Neural crest cell (in vitro differentiated cells): ENCODE measurements at places on chromosomes 6 and 20.

- no peak for DNase-seq
These were observed 63.2 kb downstream of the FGD2 start for GRCh38 chr6:37068356-37069270.

DNA sequence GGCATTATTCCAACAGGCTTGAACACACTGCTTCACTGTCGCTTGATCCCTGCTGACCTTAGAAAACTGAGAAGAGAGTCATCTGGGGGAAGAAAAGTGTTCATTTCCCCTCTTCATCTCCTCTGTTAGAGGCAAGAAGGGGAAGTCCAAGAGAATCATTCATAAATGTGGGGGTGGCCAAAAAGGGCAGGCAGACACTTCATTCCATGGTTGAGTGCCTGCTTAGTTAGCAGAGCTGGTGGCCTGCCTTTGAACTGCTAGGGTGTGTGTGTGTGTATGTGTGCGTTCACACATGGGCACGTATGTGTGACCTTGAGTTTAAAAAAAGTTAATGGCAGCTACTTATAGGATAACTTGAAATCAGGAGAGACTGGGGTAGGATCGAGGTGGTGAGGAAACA lies 39.4 kb upstream of the RFPL4B start:
- DNase-seq, result no peak

GRCh38 chr6:147906361-147906760 lies 397.9 kb downstream of the SAMD5 start:
- DNase-seq, result no peak

DNA sequence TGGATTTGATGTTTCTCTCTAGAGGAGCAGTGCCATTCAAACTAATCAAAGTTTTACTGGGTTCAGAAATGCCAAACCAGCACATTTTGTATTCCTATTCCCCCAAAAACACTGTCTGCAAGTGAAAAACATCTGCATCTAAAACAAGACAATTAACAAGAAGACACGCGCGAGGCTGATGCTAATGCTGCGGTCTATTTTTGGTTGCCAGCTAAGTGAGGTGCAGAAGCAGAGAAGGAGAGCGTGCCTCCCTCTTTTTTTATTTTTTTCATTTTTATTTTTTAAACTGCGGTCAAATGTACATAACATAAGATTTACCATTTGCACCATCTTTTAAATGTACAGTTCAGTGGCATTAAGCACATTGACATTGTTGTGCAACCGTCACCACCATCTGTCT lies 641.1 kb downstream of the DHX35 start:
- DNase-seq, result no peak

DNA sequence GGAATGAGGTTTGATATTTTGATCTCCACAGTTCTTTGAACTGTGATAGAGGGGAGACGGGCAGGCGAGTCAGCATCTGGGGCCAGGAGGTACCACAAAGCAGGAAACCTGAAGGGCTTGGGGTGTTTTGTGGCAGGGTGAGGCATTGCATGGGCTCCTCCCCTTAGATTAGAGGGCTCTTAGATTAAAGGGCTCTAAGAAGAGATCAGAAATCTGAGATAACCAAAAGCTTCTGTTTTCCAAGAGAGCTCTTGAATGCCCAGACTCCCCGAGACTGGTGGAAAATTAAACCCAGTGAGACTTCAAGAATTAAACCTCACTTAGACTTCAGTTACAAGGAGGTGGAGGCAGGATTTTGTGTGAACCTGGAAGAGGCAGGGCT lies 2.4 kb upstream of the GPX5 start:
- no peak for DNase-seq

- no peak for DNase-seq
These were observed 4.2 kb upstream of the IL22RA2 start for GRCh38 chr6:137177611-137178010.

GRCh38 chr6:35745509-35745908 lies 8.7 kb downstream of the ARMC12 start:
- no peak for DNase-seq

DNA sequence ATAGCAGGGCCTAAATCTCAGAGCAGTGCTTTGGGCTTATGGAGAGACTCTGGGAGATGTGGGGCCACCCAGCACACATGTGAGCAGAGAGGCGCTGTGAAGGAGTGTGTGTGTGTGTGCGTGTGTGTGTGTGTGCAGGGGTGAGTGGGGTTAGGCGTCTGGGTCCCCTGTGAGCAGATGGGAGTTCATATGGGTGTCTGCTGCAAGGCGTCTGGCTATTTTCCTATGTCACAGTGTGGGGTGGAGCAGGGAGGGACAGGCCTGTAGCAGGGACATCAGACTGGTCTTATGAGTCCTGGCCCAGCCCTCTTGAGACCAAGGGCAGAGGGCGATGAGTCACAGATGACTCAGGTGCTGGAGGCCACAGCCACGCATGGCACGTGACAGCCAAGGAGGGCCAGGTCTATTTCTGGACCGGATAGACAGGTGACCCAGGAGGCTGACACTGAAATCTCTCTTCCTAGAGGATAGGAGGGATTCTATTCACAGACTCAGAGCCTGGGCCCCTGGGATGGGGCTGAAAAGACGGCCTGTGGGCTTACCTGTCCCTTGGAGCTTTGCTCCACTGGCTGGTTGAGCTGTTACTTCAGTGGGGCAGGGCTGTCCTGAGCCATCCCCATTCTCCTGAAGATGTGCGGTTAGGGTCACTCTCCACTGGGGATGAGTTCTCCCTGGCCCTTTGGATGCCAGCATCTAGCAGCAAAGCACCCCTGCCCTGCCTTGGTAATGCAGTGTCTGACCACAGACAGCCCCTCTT lies 28.9 kb downstream of the VEGFA start:
- no peak for DNase-seq

GRCh38 chr20:44776980-44777379 lies 31.3 kb downstream of the KCNK15 start:
- DNase-seq, result peak; percentile 41

- no peak for DNase-seq
These were observed 8.0 kb upstream of the UBE2J1 start for GRCh38 chr6:89360415-89360999.

GRCh38 chr20:61960836-61961235 lies 104.8 kb downstream of the TAF4 start:
- no peak for DNase-seq

GRCh38 chr20:61723529-61724257 lies 342.0 kb downstream of the TAF4 start:
- no peak for DNase-seq

GRCh38 chr20:25195962-25196785 lies 662 bp downstream of the ENTPD6 start:
- DNase-seq, result peak; percentile 14

DNA sequence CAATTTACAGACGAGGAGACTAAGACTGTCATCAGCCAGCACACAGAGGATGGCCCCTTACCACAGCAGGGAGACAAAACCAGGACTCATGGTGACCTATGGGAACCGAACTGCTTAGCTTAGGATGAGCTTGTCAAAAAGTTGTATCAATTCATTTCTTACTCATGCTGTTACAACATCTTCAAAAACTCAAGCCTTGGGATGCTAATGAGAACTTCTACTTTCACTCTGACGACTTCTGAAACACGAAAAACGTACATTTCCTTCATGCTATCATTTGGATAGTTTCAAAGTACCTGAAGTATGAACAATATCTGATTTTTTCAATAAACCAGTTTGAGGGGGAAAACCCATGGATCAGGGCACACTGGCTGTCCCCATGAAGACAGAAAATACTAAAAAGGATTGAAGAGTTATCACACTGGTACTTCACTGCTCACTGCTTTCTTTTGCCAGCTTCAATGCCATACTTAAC lies 31.9 kb downstream of the HIVEP2 start:
- DNase-seq, result no peak

DNA sequence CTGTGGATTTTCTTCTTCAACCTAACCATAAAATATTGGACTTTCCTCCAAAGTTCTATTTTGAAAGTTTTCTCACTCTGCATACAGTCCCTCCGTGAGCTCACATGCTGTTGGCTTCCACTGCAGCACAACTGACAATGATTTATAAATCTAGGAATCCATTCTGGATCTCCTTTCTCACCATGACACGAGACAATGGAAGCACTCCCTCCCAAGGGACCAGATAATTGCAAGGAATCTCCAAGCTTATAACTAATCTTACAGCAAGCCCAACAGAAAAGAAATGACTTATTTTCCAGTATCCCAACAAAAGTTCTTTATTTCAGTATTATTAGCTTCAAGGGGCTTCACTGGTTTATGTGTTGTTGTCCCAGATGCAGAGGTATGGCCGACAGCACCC lies 729.0 kb downstream of the RFPL4B start:
- no peak for DNase-seq

DNA sequence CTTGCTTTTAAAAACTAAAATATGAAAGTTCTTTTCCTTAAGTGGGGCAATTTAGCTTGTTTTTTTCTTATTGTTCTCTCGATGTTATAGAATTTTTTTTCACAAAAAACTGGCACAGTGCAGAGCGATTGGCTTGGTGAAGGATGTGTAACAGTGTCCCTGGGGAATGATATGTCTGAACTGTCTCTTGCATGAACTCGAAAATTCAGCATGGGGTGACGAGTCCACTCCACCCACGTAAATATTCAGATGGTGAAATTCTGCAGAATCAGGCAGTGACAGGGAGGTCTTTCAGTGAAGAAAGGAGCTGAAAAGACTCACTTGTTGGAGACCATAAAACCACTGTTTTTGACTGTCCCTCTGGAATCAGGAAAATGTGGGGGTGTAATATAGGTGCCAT lies 505.3 kb downstream of the MMUT start:
- no peak for DNase-seq

- no peak for DNase-seq
These were observed 222.9 kb downstream of the TTLL2 start for GRCh38 chr6:167547751-167548150.
